ENCODE measurements at places on chromosomes 16 and 17.

GRCh38 chr17:69064476-69064875 lies 3.7 kb upstream of the ABCA9 start:
- no peak for DNase-seq

- no peak for DNase-seq
Observed at GRCh38 chr16:73064212-73064993, 16.5 kb upstream of the ZFHX3 start.

DNA sequence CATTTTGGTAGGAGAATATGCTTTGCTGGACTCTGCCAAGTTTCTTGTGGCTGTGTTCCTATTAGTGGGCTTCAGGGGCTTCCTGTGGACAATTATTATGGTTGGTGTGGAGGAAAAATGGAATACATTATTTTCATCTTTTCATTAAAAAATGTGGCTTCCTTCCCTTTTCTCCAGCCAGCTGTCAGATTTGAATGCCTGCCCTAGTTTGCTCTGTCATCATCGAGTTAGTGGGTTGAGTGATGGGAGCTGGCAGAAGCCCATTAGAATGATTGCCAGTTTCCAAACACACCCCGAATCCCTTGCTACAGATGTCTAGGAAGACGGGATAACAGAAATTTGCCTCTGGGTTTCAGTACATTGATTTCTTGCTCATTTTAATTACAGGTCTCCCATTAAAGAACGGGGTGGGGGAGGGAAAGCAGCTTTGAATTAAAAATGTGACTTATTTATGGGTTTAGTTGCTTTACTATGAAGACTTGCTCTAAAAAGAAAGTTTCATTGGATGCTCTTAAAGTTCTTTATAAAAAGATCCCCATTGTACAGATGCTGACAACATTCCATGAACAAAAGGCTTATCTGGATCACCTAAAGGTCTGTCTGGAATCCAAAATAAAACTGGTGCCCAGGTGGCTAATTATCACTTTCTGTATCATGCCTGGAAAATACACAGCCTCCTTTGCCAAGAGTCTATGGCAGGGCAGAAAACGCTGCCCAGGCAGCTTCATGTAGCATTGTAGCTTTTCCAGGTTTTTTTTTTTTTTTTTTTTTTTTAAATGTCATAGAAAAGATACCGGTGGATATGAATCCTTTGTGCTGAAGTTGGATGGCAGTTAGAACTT lies 103.6 kb downstream of the PRKCA start:
- DNase-seq = no peak

- peak; percentile 62 for DNase-seq
Observed at GRCh38 chr17:39069114-39069756, 82.2 kb downstream of the PLXDC1 start.

DNA sequence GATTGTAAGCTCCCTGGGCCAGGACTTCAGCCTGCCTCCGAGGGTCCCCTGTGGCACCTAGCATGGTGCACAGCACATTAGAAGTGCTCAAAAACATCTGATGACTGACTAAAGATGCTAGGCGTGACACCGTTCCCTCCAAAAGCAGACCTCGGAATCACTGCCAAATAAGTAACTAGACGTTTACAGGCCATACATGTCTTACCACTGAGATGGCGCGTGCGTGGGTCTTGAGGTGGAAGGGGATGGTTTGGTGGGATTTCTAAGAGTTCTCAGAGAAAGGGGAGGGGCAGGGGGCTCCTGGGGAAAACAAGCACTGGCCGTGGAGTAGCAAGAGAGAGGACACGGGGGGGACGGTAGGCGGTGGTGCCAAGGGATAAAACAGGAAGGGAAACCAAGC lies 12.4 kb downstream of the MPO start:
- no peak for DNase-seq

DNA sequence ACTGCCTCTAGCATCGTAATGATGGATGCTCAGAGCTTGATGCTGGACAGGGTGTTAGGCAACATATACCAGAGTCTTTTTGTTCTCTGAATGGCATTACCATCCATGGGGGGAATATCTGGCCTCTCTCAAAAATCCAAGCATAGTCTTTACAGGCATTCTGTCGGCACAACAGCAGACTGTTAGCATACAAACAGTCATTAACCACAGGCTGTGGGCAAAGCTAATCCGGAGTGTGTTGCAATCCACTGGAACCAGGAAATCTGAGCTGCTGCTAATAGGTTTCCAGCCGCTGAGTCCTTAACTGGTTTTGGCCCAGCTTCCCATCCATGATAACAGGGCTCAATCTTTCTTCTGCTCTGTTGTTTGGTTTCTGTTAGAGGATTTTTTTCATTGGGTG lies 371.9 kb downstream of the HS3ST3B1 start:
- no peak for DNase-seq

GRCh38 chr16:4893103-4893862 lies 43.7 kb downstream of the PPL start:
- DNase-seq = no peak

GRCh38 chr16:51405361-51405760 lies 254.3 kb upstream of the SALL1 start:
- DNase-seq = no peak

DNA sequence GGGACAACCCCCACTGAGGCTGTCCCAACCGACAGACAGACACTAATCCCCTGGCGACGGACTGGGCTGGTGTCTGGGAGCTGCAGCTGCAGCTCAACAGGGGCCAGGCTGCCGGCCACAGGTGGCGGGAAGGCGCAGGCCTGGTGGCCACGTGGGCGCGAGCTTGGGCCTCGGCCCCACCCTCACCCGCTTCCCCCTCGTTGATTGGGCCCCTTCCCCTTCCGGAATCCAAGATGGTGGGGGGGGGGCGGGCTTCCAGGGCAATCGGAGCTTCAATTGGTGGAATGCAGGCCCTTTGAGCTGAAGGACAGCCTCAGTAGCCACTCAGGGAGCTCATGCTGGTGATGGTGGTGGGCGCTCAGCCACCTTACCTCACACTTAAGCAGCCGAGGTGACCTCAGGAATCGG lies 8.7 kb upstream of the TBX4 start:
- no peak for DNase-seq

DNA sequence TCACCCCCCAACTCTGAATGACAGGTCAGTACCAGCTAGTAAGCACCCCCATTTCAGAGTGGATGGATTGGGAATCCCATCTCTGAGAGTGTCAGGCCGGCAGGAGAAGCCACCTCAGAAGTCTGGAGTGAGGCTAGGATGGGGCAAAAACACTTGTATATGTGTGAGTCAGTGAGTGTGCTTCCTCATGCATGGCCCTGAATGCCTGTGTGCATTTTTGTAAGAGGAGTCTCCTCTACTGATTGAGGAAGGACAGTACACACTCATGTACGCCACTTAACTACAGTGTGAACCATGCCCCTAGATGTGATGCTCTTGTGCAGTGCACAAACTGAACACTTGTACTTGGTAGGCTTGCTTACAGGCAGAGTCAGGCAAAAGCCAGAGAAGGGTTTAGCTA lies 22.3 kb upstream of the NAGS start:
- DNase-seq = no peak

GRCh38 chr17:10033449-10033848 lies 128.4 kb upstream of the RCVRN start:
- no peak for DNase-seq

- no peak for DNase-seq
Observed at GRCh38 chr16:54654429-54654828, 276.2 kb upstream of the IRX5 start.

DNA sequence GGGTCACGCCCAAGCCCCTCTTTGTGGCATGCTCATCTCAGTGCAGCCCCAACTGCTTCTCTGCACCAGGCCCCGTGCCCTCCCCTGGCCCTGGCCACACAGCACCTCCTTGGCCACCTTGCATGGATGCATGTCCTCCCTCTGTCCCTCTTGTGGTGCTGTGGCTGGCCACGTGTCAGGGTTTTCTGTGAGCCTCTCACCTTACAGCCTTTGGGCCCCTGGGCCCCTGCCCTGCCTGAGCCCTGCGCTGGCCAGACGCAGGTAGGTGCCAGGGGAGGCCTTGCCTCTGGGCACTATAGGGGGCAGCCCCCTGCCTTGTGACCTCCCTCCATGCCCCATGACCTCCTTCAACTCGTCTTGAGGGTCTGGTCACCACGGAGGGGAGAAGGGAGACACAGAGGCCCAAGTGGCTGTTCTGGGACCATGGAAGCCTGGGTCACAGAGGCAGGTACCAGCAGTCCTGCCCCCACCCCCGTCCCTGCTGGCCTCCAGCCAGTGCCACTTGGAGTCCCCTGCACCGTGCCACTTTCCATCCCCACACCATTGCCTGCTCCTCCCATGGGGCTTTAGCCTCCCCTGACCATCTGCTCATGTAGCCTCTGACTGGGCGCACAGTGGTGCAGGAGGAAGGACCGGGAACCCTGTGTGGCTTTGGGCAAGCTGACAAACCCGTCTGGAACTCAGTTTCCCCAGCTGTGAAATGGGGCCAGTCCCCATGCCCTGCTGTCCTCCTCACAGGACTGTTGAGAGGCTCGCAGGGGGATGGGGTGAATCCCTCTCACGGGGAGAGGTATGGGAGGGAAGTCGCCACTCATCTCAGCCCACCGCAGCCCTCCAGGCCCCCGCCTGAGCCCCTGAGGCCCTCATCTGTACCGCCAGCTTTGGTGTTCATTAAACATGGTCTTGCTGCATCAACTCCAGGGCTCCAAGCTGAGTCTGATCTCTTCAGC lies 11.5 kb upstream of the ATP6V0C start:
- no peak for DNase-seq

GRCh38 chr16:56684926-56685590 lies 2.8 kb downstream of the MT1X start:
- DNase-seq = no peak

DNA sequence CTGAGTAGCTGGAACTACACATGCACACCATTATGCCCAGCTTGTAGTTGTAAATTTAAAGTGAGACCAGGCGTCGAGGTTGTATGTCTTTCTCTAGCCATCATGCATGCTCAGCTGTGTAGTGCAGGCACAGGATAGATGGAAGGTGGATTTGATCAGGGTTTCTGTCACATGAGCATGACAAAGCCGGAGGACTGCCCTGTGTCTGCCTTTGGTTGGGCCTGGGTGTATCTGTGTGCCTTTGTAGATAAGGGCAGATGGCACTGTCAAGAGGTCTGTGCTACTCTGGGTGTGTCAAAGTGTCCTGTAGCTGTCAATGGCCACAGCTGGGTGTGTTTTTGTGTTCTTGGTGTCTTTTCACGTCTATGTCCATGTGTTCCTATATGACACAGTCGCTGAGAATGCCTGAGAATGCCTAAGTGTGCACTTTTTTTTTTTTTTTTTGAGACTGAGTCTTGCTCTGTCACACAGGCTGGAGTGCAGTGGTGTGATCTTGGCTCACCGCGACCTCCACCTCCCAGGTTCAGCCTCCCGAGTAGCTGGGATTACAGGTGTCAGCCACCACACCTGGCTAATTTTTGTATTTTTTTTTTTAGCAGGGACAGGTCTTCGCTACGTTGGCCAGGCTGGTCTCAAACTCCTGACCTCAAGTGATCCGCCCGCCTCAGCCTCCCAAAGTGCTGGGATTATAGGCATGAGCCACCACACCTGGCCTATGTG lies 4.1 kb upstream of the NAGS start:
- no peak for DNase-seq

GRCh38 chr17:32279891-32280716 lies 14.5 kb downstream of the RHBDL3 start:
- DNase-seq = no peak
